GM18507 (cell line): ENCODE measurements at places on chromosomes 11 and 22.

- no peak for DNase-seq
These were observed 2.4 kb downstream of the GSTT4 start for GRCh38 chr22:24002851-24003250.

- DNase-seq = no peak
These were observed 161.8 kb upstream of the GRIA4 start for GRCh38 chr11:105447936-105448702.

DNA sequence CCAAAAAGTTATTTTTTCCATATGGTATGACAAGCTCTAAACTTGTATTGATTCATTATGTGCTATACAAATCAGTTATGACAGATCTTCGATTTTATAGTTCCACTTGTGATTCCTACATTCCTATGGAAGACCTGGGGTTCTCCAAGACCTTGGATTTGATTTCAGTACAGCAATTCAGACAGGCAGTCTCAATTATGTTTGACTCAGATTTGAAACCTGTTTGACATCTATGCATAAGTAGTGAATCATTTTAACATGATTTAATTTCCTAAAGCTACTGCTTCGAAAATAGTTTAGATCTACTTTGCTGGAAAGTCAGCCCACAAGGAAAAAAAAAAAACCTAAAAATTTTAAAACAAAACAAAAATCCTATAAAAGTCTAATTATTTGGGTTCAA is 820.4 kb downstream of the LUZP2 start:
- no peak for DNase-seq

GRCh38 chr11:29490938-29491337 is 525.9 kb downstream of the KCNA4 start:
- DNase-seq = no peak

DNA sequence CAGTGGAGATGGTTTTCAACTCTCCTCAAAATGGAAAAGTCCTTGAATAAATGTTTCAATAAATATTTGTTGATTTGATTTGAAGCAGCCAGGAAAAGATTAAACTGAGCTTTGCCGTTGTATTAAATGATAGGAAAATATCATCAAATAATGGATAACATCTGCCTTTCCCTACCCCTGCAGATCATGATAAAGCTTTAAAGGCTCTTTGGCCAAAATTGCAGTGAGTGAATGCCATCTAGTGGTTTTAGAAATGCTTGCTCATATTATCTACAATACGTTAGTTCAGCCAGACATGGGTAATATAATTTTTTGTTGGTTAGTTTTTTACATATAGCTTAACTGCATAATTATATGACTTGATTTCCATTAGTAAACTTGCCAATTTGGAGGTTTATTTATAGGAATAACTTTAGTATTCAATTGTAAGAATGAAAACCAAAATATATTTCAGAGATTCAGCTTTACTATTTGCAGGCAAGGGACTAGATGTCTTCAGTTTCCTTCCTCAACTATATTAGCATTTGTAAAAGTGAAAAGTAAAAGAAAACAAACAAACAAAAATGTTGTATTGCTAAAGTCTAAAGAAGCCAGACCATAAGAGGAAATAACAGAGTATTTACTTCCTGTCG is 159.2 kb downstream of the MSANTD4 start:
- no peak for DNase-seq

GRCh38 chr11:27783701-27784355 is 83.6 kb upstream of the BDNF start:
- no peak for DNase-seq

DNA sequence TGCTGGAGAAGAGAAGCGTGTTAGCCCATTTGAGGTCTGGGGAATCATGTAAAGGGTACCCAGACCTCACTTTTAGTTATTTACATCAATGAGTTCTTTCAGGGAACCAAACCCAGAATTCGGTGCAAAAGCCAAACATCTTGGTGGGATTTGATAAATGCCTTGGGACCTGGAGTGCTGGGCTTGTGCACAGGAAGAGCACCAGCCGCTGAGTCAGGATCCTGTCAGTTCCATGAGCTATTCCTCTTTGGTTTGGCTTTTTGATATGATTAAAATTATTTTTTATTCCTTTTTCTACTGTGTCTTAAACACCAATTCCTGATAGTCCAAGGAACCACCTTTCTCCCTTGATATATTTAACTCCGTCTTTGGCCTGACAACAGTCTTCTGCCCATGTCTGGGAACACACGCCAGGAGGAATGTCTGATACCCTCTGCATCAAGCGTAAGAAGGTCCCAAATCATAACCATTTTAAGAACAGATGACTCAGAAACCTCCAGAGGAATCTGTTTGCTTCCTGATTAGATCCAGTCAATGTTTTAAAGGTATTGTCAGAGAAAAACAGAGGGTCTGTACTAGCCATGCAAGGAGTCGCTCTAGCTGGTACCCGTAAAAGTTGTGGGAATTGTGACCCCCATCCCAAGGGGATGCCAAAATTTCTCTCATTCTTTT is 65.2 kb downstream of the ALX4 start:
- no peak for DNase-seq

- DNase-seq = no peak
These were observed 22.5 kb downstream of the ABTB2 start for GRCh38 chr11:34335331-34335730.

GRCh38 chr22:45608763-45609180 is 62.9 kb upstream of the ATXN10 start:
- DNase-seq = no peak

DNA sequence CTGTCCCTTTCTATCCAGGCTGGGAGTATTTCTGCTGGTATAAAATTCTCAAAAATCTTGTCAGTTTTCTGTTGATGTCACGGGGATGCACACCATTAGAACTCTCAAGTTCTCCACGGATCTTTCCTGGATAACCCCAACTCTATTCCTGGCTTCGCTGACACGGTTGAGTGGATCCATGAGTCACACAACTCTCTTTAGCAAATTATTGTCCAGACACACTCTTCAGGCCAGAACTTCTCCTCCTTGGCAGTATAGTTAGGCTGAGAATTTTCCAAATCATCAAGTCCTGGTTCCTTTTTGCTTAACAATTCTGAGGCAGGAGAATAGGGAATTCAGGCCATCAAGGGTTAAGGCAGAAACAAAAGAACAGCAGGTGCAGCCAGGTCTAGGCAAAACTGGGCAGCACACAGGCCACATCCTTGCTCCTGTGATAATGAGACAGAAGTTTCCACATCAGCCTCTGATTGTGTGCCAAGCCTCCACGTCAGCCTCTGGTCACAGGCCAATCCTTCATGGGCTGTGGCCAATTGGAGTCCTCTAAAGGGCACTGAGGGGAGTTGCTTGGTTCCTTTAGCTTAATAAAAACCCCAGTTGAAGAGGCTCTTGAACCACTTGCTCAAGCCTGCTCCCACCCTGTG is 5.7 kb upstream of the ACAT1 start:
- DNase-seq = no peak

GRCh38 chr22:45826520-45826919 is 150.4 kb downstream of the WNT7B start:
- DNase-seq = no peak

DNA sequence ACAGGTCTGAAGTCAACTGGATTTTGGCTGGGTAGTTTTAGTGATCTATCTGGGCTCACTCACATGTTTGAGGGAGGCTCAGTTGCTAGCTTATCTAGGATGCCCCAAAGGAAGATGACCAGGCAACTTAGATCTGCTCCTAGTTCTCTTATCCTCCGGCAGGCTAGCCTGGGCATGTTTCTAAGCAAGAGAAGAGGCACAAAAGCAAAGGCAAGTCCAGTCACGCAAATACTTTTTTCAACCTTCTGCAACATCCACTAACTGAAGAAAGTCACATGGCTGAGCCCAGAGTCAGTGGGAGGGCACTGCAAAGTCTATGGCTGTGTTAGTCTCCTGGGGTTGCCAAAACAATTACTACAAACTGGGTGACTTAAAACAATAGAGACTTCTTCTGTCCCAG is 32.9 kb upstream of the FSHB start:
- no peak for DNase-seq

DNA sequence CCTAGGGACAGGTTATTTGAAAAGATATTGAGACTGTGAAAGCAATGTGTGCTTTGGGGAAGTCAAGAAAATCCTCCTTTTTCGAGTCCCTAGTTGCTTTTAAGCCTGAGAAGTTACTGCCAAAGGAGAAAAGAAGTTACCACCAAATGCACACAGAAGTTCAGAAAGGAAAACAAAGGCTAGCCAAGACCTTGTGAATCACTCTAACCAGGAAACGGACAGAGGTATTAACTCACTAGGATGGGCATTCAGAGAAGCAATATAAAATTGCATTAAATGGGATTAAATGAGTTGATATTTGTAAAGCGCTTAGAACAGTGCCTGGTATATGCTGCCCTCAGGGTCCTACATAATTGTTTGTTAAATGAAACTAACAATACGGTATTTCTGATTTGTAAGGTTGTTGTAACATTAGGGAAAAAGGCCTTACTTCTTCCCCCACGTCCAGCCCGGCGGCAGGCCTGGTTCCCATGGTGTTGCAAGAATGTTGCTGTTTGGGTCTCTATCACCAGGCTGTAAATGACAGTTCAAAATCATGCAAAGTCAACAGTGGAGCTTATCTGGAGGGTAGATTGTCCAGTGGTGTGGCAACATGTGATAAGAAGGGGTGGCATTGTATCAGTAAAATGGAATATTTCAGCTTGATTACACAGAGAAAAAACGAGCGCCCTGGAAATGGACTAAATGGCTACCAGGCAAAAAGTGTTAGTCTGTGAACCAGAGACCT is 7.1 kb downstream of the TMA7B start:
- DNase-seq = no peak

DNA sequence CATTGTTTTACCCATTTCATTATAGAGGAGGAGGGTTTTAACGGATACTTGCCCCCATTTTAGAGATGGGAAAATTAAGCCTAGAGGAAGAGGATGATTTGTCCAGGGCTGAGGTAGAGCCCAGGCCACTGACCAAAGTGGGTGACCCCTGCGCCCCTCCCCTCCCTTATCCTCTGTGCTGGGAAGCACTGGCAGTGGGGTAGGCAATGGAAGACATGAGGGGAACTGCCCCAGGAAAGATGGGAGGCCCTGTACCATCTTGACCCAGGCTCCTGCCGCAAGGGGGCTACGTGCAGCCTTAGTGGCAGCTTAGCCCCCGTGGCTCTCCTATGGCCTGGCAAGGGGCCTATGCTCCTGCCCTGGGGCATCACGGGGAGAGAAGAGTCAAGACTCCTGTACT is 76.4 kb upstream of the MYOD1 start:
- DNase-seq = no peak

DNA sequence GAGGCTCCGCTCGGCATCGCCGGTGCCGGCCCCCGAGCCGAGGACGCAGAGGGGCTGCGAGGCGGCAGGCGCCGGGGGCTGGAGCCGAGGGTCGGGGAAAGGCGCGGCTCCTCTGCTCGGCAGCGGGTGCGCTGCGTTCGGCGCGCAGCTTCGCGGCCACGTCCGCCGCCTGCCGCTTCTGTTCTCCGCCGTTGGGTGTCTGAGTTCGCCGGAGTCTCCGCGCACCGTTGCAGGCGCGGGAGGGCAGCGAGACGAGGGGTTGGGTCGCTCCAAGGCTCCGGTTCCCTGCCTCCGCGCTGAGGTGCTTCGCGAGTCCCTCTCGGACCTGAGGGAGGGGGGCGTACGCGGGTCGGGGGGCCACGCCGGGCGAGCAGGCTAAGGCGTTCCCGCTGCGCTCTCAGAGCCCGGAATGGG is 347 bp downstream of the MN1 start:
- no peak for DNase-seq

DNA sequence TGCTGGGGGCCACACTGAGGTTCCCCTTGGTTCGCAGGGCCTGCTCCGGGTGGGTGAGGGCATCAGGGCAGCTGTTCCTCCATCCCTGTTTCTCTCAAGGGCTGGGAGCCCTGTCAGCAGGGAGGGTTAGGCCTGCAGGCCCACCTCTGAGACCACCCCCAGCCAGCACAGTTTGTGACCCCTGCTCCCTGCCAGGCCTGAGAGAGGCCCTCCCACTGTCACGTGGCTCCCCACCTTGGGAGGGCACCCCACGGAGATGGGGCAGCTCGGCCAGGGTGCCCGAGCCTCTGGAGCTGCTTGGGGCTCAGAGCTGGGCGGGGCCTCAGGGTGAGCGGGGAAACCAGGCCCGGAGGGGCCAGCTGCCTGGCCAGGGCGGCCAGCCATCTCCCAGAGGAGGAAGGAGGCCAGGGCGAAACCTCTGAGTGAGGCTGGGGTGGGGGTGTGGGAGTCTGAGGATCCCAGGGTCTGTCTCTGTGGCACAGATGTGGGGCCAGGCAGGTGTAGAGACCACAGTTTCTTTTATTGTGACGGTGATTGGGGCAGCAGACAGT is 2.5 kb upstream of the INS start:
- DNase-seq = no peak

- no peak for DNase-seq
These were observed 21.9 kb upstream of the QSER1 start for GRCh38 chr11:32870676-32871075.

- no peak for DNase-seq
These were observed 702 bp downstream of the BIRC2 start for GRCh38 chr11:102347462-102348370.

DNA sequence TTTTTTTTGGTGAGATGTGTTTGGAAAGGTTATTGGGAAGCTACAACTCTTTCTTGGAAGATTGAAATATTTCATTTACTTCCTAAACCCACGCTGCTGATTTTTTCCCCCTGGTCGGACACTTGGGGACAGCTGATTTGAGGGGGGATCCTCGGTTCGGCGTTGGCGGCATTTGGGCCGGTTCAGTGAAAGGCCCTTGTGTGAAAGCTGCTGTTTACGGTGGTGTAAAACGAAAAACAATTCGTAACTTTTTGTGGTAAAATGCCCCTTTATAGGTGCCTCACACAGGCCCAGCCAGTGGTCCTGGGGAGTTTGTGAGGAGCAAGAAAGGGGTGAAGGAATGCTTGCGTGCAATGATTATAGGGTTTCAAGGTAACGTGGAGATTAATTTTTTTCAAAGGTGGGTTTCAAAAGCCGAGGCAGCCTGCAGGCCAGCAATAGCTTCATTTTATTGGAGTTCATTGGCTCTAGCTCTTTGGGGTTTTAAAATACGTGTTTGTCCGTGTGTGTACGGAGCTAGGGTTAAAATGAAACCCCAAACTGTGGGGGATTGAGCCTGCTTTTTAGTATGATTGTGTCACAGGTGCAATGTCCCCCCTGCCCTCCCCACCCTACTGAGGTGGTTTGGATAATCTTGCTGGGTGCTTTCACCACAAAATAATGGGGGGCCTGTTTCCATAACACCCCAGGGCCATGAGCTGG is 77.2 kb upstream of the PPARA start:
- no peak for DNase-seq

- no peak for DNase-seq
These were observed 317 bp downstream of the BDNF start for GRCh38 chr11:27699926-27700350.
